ENCODE measurements at places on chromosomes 3 and 15.

DNA sequence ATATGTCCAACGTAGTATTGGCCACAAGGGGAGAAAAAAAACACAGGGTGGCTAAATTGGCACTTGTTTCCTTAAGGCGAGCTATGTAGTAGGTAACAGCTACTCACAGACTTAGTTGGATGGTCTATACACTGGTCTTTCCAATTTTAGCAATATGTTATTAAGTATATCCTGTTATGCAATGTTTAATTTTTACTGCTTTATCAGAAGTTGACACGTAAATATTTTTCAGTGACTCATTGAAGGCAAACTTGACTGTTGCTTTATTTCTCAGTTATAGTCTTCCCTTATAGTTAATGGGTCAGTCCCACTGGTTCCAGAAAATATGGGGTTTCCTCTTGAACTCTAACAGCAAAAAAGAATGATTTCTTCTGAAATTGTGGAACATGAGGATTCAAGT lies 46.5 kb downstream of the ADPGK start:
- DNase-seq = no peak

GRCh38 chr15:63474810-63475316 lies 29.5 kb upstream of the USP3 start:
- no peak for DNase-seq

DNA sequence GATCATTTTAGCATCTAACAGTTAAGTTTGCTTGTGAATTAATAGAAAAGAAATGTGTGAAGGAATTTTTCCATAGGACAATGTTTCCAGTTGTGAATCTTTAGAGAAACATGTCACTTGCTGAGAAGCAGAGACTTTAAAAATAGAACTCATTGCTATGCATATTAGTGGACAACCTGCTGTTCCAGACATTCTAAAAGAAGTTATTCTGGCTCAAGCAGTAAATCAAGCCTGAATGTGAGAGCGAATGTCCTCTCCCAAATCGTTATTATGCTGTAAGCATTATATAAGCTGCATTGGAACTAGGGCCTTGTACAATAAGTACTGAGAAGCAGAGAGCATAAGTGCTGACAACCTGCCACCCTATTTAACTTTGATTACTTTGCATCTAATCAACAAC lies 990.9 kb downstream of the PLOD2 start:
- no peak for DNase-seq

DNA sequence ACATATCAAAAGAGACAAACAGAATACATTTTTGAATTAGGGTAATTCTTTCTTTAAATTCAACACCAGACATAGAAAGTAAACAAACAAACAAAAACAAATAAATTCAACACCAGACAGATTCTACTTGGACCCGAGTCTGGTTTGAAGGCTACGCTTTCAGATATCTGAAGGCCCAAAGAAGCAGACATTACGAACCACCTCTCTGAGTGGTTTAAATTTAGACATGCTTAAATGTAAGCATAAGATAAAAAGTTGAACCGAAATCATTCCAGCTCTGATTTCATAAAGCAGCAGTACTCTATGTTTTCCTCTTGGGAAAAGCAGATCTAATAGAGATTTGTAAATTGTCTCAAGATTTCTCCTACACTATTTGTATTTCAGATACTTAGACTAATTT lies 29.9 kb downstream of the UBA5 start:
- no peak for DNase-seq

DNA sequence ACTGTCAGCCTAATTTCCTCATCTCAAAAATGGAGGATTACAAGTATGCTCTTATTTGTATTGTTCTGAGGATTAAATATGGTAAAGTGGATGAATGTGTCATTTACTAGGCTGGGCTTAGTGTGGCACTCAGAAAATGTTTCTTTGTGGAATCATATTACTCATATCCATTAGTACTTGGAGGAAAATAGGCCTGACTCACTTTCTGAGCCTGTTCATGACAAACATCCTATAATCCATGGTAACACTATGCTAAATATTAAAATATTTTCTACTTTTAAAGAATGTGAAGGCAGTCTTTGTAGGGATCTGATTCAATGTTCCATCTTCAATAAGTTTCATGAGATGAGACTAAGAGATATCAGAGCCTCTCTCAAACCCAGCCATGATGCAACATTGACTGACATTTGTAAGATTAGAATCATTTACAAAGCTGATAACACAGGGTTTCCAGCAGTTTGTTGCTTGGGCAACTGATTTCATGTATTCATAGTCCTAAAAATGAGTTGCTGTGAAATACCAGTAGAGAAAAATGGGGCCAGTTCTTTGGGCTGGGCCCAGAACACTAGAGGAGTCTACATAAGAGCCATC lies 1048.5 kb downstream of the NTRK3 start:
- DNase-seq = no peak

GRCh38 chr3:49553324-49553691 lies 969 bp upstream of the BSN start:
- no peak for DNase-seq

- no peak for DNase-seq
Observed at GRCh38 chr15:20344601-20345400, 196.8 kb downstream of the GOLGA6L6 start.

- no peak for DNase-seq
Observed at GRCh38 chr3:147514366-147515160, 105.4 kb downstream of the ZIC1 start.

- DNase-seq = no peak
Observed at GRCh38 chr3:136979684-136980083, 21.9 kb downstream of the IL20RB start.

DNA sequence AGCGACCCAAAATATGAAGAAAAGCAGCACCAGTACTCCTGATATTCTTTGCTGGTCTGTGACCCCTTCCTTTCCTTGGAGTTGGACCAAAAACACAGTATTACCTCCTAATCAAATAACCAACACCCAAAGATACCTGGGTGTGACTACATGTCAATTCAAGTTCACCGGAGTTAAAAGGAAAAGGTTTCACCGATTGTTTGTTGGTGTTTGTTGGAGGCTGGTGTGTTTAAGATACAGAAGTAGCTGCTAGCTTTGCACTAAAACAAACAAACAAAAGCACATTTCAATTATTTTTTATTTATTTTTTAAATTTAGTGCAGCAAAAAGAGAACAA lies 81.5 kb downstream of the MYO1E start:
- DNase-seq = no peak

- no peak for DNase-seq
Observed at GRCh38 chr3:169662843-169663160, 710 bp downstream of the MECOM start.

GRCh38 chr3:64687086-64687780 lies 567 bp downstream of the ADAMTS9 start:
- no peak for DNase-seq

GRCh38 chr15:70234256-70234905 lies 136.7 kb upstream of the TLE3 start:
- DNase-seq = no peak

DNA sequence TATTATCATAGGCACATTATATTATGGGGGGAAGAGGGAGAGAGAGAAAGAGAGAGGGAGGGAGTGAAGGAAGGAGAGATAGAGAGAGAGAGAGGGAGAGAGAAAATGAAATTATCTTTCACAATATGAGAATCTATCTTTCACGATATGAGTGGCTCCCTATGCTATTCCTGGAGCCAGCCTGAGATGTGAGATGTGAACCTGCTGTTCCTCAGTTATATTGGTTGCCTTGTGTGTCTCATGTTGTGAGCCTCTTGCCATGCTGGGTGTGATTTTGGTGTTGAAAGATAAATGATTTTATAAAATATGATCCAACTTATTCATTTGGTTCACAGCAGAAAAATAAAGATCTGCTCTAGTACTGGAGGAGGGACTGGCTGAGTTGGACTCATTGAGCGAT lies 148.7 kb downstream of the PPM1L start:
- no peak for DNase-seq

Data from stimulated activated CD8-positive, alpha-beta memory T cell treated with anti-CD3 and anti-CD28 coated beads, Interleukin-4, amount 100 ng/mL, for 4 hours (primary cell).